Stimulated activated CD4-positive, alpha-beta T cell treated with anti-CD3 and anti-CD28 coated beads, Interleukin-2, amount 100 ng/mL, for 48 hours (primary cell): ENCODE measurements at places on chromosomes 6 and 20.

DNA sequence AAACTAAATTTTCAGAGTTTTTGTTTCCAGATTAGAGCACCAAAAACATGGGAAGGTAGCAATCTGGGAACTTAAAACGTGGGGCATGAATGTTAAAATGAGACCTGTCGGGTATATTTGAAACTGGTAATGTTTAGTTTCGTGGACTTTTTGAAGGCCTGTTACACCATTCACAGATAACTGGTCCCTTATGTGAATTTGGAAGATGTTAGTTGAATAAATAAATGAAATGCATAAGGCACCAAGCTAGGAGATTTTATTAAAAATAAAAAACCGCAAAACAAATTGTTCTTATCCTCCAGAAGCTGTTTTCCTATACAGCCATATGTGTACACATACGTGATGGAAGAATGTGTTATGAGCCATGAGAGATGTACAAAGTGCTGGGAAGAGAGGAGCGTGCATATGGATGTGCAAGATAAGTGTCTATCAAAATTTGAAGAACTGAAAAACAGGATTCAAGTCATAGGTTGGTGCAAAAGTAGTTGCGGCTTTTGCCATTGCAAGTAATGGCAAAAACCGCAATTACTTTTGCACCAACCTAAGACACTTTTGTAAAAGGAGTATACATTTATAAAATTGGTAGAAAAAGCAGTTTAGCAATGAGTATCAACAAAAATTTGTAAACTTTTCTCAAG is 700 bp upstream of the MCUR1 start:
- DNase-seq: no peak

- no peak for DNase-seq
Measured at GRCh38 chr20:19720991-19721390, 37.1 kb upstream of the RIN2 start.

DNA sequence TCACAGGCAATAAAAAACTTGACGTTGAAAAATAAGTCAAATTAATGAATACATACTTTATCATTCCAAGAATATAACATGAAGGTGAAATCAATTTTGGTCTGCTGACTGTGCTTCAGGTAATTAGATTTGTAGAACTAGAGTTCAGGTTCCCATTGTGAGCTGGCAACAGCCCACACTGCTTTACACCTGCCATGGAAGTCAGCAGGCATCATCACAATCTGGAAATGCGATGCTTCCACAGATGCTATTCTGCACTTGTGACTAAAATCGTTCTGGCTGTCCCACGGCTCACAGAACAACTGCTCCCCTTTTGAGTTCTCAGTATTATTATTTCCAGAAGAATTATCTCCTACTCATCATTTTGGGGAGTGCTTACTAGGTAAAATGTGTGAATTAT is 62.6 kb upstream of the THEMIS start:
- no peak for DNase-seq

DNA sequence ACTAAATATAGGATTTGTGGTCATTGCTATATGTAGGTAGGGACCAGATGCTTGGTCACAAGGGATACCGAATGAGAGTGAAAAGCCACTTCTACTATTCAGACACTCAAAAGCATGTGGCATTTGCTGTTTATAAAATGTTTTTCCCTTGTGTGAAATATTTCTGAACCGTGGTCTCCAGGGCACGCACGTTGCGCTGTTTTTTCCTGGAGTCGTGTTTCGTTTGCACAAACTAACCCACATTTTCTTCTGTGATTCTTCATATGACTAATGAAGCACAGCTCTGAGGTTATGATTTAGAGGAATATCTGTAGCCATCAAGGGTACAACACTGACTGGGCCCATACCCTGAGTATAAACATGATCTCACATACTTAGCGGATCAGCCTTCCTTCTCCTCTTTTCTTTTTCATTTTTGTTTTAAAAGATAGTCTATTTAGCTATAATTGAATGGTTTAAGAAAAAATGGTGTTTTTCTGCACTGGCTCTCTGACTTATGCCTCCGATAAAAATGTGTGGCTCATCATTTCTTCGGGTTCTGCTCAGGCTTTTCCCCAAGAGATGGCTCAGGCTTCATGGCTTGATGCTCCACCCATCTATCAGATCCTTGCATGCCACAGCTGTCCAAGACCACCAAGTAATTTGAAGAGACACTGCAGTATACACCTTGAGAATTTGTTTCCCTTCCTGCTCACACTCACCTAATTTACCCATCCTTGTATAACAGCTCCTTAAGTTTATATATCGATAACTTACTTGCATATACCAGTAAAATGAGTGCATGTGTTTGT is 59.9 kb upstream of the HBS1L start:
- DNase-seq: peak; percentile 41

DNA sequence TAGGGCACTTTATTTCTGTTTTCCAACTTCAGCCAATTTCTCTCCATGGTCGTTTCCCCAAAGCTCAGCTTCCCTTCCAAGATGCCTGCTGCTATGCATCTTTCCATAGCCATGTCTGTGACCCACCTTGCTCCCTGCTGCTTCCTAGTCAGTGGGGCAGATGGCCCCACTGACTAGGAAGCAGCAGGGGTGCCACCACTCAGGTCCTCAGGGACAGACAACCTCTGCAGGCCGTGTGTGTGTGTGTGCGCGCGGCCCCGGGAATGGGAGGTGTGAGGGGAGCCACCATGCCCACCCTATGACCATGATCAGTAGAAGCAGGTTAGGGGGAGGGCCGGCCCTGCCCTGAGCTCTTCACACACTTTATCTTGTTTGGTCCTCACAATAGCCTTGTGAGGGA is 2.7 kb upstream of the IP6K3 start:
- DNase-seq: no peak

GRCh38 chr6:122151066-122151465 is 248.4 kb upstream of the HSF2 start:
- no peak for DNase-seq

GRCh38 chr20:25470045-25470444 is 62.6 kb downstream of the GINS1 start:
- DNase-seq: peak; percentile 12

- no peak for DNase-seq
Measured at GRCh38 chr6:90406957-90407356, 110.3 kb upstream of the BACH2 start.

DNA sequence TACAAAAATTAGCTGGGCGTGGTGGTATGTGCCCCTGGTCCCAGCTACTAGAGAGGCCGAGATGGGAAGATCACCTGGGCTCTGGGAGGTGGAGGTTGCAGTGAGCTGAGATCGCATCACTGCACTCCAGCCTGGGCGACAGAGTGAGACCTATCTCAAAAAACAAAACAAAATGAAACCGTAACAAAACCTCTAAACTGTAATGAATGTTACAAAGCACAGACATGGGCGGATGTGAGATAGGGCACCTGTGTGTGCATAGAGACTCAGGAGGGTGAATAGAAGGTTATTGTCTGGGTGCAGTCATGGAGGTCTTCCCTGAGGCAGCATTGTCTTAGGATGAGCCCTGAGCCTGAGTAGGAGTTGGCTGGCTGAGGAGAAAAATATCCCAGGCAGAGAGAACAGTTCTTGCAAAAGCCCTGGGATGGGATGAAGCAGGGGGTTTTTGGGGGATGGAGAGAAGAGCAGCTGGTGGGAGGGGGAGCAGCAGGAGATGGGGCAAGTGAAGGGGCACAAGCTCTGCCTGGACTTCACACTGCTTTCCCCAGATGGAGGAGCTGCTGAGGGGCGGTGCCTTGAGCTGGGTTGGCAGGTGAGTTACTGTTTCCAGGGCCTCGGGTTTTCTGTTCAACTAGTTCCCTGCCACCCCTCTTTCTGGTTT is 5.2 kb downstream of the BCAS4 start:
- DNase-seq: no peak

DNA sequence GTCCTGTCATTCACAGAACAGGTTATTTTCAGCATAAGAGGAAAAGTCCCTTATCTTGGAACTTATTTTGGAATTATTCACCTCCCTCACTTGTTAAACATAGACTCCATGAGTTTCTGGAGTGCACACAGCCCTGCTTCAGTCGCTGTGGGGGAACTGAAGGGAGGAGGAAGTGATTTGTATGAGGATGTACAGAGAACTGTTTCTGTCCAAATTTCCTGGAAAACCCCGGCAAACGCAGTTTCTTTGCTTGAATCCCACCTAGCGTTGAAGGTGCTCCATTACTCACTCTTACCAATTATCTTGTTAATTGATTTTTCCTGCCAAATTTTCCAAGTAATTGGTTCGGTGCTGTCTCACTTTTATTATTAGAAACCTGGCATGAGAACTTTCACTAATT is 78.0 kb upstream of the AGPAT4 start:
- DNase-seq: no peak

- DNase-seq: no peak
Measured at GRCh38 chr6:7537565-7538174, 3.8 kb upstream of the DSP start.

DNA sequence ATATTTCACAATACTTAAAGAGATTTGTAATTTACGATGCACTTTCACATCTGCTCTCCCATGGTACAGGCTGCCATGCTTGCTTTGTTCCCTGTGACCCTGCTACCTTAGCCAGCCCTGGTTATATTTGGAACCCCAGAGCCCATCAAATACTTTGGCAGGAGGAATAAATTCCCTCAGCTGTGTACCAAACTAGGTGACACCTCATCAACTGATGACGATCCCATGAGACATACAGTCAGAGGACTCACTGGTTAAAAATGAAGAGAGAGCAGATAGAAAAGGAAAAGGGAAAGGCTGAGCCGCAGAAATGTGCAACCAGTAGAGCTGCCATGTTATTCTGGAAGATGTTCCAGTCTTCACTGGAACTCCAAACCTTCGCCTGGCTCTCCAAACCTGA is 120.0 kb downstream of the SIM1 start:
- no peak for DNase-seq

DNA sequence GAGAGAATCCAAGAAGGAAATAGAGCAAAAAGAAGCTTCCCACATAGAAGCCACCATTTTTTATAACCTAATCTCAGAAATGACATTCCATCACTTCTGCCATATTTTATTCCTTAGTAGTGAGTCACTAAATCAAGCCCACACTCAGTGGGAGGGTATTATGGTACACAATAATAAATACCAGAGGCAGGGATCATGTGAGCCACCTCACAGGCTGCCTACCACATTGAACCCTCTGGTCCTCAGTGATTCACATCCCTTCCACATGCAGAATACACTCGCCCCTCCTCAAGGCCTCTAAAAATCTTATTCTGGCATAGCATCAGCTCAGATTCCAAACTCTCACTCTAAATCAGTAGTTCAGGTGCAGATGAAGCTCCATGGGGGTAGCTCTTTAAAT is 49.4 kb downstream of the TMC2 start:
- DNase-seq: no peak

DNA sequence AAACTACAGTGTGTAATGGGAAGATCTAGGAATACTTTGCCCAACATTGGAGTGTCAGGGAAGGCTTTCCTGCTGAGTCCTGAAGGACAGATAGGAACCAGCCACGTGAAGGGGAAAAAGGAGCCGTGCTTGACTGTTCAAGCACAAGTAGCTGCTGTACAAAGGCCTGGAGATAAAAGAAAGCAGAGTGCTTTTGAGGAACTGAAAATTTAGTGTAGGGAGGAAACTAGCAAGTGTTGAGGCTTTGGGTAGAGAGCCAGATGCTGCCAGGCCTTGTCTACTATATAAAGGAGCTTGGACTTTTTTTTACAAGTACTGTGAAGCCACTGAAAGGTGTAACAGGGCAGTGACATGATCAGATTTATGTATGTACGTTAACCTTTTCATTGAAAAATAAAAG is 39.0 kb downstream of the DSE start:
- DNase-seq: no peak

DNA sequence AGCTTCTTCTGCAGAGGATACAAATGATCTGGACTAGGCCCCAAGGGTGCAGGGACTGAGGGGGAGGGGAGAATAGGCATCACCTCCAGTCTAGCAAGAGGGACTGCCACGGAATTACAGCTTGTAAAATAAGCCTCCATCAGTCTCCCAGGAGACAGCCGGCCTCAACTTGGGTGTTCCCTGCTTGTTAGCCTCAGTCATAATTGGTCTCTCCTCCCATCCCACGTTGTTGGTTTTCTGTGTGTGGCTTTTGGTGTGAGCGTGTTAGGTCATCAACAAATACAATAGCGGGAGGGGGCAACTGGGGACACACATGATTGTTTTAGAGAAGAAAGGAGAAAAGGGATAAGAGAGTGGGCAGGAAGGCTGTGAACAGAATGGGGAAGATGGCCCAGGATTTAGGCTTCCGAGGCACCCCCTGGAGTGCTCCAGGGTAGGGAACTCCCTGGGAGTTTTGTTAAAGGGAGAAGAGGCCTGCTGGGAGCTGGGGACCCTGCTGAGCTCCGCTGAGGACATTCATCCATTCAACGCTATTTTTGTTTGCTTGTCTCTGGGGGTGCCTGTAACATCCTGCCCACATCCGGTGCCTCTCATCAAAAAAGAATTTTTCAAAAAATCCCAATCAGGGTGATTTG is 9.2 kb downstream of the FOXA2 start:
- DNase-seq: no peak

DNA sequence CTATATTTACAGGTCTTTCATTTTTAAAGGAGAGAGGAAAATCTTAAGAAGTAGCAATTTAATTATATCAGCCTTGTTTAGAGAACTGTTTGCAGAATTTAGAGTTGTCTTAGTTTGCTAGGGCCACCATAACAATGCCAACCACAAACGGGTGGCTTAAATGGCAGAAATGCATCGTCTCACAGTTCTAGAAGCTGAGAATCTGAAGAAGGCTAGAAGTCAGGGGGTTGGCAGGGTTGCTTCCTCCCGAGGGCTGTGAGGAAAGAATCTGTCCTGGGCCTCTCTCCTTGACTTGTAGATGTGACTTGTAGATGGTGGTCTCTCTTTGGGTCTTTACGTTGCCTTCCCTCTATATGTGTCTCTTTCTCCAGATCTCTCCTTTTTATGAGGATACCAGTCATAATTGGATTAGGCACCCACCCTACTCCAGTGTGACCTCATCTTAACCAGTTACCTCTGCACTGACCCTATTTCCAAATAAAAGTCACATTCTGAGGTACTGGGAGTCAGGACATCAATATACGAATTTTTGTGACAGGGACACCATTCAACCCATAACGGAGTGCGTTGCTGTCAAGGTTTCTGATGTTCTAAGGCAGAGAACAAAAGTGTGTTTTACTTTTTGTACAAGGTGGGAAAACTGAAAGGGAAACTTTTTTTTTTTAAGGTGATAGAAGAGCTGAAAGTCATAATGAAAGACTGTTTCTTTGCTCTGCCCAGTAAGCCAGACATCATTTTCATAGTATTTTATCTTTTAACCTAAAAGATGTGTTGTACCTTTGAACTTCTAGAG is 84.4 kb downstream of the SAMD3 start:
- DNase-seq: no peak

DNA sequence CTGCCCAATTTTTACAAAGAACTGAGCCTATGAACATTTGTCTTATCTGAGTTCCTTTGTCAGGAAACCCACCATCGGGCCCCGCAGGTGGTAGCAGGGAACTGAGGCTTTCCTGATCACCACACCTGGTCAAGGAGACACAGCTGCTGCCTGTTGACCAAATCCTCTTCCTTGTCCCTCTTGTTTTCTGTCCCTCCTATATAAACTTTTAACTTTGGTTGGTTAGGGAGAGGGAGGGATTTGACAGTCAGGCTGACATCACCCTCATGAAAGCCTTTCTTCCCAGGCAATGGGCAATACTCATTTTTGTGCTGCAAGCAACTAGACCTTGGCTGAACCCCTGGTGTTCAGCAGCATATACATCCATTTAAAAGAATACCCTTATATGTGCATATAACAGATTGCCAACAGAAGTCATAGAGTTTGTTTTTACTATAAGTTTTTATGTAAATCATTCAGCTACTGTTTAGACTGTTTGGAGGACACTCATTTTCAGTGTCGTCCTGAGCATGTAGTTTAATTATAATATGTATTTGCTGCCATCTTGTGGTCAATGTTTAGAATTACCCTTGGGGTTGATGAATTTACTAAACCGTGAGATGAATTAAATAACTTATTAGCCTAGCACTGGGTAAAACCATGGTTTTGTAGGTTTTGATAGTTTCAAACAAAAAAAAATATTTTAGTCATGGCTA is 17.0 kb downstream of the CRISP1 start:
- DNase-seq: no peak
